ENCODE measurements at places on chromosomes 11 and 22.

- no peak for DNase-seq
Observed at GRCh38 chr11:112670806-112671570, 290.2 kb upstream of the NCAM1 start.

DNA sequence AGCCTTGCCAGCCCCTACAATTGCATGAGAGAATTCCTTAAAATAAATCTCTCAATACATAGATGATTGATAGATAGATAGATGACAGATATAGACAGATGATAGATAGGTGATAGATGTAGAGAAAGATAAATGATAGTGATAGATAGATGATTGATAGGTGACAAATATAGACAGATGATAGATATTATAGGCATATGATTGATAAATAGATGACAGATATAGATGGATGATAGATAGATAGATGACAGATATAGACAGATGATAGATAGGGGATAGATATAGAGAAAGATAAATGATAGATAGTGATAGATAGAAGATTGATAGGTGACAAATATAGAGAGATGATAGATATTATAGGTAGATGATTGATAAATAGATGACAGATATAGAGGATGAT is 564.6 kb downstream of the ETS1 start:
- DNase-seq, result no peak

- DNase-seq, result no peak
Observed at GRCh38 chr11:77038029-77038824, 4.0 kb downstream of the B3GNT6 start.

DNA sequence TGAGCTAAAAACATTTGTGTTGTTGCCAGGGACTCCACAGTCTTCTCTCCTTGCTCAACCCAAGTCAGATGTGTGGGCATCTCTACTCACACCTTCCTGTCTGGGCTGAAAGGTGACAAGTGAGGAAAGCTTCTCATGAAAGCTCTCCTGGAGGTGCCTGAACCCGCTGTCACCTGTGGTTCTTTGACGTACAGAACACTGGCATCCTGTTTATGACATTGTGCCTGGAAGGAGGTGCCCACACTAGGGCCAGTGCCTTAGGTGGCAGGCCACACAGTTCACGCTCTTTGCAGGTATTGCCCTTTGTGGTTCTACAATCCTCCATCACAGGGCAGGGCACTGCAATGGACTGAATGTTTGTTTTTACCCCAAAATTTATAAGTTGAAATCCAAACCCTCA is 108.5 kb downstream of the CD44 start:
- DNase-seq, result peak; percentile 89

DNA sequence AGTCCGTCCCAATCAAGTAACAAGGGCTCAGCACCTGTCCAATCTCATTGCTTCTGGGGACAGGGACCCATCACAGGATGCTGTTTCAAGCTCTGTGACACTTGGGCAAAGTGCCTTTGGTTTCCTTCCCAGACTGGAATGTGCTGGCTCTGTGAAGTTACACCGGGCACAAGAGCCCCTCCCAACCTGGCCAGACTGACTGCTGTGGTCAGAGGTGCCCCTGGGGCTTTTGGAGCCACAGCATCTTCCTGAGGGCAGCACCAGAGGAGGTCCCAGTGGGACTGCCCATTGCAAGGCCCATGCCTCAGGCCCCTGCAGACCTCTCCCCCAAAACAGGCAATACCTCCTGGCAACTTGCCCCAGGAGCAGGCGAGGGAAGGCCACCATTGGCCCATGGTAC is 155.2 kb upstream of the GRK3 start:
- no peak for DNase-seq

GRCh38 chr11:63599211-63600122 is 14.8 kb downstream of the PLAAT3 start:
- DNase-seq, result no peak

GRCh38 chr22:44127356-44127755 is 53.4 kb upstream of the PARVG start:
- no peak for DNase-seq

GRCh38 chr22:43088627-43088983 is 586 bp downstream of the TTLL1 start:
- DNase-seq, result no peak

DNA sequence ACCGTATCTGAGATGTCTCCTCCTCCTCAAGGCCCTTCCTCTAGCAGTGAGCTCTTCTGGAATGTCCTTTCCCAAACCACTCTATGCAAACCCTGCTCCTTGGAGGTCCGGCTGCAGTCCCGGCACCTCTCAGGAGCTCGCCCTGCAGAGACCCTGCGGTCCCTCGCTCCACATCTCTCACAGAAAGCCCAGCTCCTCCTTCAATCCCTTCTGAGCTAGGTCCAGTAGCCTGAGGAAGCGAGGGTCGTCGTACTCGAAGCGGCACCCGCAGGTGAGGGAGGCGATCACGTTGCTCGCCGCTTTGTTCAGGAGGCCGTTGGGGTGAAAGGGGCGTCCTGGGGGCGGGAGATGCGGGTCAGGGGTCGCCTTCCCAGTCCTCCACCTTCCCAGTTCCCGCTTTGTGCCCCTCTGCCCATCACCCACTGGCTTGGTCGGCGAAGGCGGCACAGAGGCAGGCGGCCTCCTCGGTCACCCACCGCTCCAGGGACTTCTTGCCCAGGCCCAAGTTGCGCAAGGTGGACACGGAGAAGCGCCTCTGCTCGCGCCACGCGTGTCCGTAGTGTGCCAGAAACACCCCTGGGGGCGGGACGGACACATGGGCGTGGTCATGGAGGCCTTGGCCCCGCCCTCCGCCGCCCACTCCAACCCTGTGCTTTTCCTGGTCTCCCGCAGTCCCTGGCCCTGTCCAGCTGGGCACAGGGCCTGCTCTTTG is 21.5 kb upstream of the CYP2D6 start:
- DNase-seq, result no peak

- peak; percentile 9 for DNase-seq
Observed at GRCh38 chr11:10488934-10489691, 34.0 kb downstream of the AMPD3 start.

- DNase-seq, result no peak
Observed at GRCh38 chr11:60348116-60348515, 21.1 kb downstream of the MS4A6E start.

DNA sequence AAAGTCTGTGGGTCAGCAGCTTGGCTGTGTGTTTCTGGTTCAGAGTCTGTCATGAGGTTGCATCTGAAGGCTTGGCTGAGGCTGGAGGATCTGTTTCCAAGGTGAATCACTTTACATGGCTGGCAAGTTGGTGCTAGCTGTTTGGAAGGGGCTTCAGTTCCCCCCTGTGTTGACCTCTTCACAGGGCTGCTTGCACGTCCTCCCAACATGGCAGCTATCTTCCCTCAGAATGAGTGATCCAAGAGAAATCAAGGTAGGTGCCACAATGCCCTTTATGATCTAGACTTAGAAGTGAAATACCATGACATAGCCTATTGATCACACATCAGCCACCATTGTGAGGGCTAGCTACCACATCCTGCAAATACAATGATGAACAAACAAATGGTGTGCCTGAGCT is 9.9 kb downstream of the APOA4 start:
- no peak for DNase-seq

- no peak for DNase-seq
Observed at GRCh38 chr11:43377389-43377788, 18.7 kb downstream of the TTC17 start.

DNA sequence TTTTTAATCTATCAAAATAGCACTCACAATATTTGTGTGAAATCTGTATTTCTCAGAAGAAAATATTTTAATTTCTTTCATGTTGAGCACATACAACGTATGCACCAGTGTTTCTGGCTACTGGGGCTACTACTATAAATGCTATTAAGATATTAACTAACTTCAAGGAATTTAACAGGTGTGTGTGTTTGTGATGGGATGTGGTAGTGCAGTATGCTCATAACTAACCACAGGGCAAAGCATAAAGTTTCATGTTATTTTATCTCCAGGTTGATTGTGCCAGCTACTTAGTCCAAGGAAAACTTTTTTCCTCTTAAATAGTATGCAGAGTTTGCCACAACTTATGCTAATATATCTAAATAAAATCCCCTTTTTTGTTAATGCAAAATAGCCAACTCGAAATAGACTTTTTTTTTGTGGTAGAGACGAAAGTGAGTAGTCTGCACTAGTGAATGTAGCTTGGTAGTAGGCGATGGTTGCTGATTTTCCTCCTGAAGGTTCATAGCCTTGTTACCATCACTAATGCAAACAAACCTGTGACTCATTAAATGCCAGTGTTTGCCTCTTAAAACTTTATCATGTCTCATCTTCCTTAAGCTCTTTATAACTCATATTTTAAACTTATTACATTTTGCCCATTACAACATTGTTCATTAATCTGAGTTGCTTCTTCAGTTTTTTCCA is 565.5 kb upstream of the ANO3 start:
- no peak for DNase-seq

DNA sequence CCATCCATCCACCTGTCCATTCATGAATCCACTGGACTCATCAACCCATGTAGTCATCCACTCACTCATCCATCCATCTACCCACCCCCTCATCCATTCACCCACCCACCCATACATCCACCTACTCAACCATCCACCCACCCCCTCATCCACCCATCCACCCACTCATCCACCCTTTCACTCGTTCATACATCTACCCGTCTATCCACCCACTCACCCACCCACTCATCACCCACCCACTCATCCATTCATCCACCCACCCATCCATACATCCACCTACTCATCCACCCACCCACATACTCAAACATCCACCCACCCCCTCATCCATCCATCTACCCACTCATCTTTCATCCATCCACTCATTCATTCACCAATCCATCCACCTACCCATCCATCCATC is 37.7 kb downstream of the RTL6 start:
- no peak for DNase-seq
